ENCODE measurements at places on chromosomes 6 and 20.

DNA sequence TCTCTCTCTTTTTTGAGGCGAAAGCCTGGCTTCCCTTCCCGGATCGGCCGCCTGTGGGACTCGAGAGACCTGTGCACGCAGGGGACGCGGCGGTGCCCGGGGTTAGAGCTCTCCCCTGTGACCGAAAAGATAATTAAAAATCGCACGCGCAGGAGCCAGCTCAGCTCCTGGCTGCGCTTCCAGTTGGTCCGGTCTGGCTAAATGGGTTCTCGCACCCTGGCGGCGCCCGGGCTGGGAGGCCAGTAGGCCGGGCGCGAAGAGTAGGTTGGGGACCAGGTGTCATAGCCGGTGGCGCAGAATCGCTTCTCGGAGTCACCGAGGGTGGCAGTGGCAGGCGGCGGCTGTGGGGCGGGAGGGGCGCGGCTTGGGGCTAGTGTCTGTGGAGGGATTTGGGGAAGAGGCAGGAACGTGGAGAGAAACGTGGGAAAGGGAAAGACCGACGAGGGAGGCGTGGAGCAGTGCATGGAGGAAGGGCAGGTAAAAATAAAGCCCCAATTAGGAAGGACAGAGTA, 41.9 kb upstream of the SUPT3H start:
- peak; percentile 27 for DNase-seq

GRCh38 chr20:64044484-64045247, 4.8 kb downstream of the SOX18 start:
- DNase-seq, result no peak

DNA sequence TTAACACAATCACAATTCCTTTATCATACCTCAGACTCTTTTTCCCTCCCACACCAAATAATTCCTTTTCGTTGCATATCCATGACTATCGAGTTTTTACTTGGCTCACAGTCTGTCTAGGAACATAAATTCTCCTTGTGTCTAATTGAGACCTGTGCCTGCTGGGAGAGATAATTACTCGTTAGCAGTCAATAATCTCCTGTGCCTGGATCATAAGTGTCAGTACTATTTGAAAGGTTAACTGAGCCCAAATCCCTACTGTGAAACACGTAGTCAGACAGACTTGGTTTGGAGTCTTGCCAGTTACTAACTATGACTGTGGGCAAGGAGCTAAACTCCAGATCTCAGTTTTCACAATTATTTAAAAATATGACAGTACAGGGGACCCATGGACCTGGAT, 5.7 kb upstream of the CTNNBL1 start:
- no peak for DNase-seq

- DNase-seq, result no peak
Observed at GRCh38 chr20:2088891-2089290, 12.7 kb upstream of the STK35 start.

DNA sequence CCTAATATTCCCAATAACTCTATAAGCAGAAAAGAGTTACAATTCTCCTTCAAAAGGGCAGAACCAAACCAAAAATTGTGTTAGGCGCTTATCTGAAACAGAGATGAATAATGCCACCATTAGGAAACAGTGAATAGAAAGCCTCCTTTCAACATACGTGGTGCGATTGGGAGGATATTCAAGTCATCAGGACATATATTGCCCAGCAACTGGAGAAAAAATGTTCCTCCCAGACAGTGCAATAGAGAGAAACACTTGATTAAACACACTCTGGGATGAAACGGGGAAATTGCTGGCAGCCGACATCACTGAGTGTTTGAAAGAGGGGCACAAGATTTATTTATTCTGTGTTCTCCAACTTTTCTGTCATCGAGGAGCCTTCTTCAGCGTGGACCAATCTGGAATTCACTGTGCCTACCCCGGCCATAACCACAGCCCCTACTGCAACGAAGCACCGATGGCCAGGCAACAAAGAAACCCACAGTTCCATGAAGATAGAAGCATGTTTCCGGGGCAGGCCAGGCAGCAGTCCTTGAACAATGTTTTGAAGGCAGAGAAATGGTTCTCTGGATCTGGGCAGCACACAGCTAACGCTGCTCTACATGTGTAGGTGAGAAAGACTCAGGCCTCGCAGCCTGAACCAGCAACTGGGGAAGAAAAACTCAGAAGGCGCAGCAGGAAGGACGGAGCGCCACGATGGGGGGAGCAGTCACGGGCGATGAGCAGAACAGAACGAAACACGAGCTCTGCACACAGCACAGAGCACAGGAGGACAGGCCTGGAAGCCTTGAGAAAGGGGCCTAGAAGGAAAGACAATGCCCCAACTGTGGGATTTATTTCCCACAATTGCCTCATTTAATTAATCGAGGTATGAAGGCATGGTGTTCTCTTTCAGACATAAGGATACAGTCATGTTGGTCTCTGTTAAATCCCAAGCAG, 234.2 kb upstream of the FOXQ1 start:
- DNase-seq, result no peak

DNA sequence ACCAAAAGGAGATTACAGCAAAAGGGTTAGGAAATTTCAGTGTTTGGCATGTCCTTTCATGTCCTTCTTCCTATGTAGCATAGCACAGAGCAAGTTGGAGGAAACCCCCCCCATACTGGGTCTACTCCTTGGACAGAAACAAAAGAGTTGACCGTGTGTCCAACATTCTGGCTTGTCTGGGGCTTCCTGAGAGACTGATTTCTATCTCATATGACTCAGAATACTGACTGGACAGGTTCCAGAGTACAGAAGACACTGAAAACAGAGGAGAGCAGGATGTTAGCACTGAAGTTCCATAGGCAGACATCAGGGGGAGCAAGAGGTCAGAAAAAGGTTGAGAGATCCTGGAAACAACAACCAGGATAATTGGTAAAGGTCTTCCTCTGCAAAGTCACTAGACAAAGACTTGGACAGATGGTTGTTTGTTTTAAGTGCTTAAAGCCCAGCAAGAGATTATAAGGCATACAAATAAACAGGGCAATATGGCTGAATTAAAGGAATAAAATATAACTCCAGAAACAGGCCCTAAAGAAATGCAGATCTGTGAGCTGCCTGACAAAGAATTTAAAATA, 48.4 kb downstream of the USP49 start:
- DNase-seq, result peak; percentile 11

DNA sequence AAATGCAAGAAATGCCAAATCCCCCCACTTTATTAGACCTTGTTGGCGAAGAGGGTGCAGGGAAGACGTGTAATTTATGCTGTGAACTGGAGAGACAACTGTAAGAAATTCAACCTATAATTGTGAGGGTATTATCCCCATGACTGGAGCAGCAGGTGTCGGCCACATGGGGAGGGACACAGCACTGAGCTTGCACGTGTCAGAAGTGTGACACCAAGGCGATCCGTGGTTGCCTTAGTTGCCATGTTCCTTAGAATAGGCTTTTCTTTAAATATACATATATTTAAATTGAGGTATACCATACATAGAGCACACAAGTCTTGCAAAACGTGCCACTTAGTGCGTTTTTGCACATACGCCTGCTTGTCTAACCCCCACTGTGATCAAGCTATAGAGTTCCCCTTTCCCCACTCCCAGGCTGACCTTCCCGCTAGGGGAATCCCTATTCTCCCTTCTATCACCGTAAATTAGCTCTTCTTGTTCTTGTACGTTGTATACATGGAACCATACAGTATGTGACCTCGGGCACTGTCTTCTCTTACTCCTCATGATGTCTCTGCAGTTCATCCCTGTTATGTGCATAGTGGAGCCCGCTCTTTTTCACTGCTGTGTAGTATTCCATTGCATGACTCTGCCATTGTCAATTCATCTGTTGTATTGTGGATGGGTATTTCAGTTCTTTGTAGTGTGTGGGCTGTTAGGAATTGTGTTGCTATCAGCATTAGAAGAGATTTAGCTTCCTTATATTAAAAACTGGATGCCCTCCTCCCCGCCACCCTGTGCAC, 81.6 kb upstream of the PMEPA1 start:
- no peak for DNase-seq

GRCh38 chr20:57594092-57594951, 25.9 kb downstream of the ZBP1 start:
- no peak for DNase-seq

- DNase-seq, result no peak
Observed at GRCh38 chr6:139679516-139680179, 305.2 kb upstream of the CITED2 start.

DNA sequence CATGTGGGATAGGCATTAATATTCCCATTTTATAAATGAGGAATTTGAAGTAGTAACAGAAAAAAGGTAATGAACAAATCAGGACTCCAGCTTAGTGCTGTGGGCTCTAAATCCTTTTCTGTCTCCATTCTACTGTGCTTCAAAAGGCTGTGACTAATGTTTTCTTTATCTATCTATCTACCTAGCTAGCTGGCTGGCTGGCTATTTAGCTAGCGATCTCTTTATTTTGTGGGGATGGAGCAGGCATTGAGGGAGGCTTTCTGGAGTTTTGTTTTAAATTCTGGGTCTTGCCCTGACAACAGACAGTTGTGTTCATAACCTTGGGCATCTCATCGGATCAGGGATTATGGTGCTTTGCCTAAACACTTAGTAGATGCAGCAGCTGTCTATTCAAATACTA, 139.2 kb downstream of the SOX4 start:
- no peak for DNase-seq

DNA sequence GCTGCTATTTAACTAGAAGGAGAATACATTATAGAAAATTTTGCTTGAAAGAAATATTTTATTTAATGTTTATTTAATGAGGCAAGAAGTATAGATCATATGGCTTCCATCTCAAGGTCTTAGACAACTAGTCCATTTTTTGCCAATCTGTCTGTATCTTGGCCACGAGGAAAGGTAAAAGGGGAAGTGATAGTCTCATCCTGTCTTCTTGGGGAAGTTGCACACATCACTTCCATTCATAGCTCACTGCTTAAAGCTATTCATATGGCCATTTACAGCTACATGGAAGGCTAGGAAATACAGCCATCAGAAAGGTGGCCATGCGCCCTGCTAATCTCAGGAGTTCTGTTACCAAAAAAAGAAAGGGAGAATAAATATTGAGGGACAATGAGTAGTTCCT, 50.8 kb downstream of the METTL24 start:
- DNase-seq, result no peak

DNA sequence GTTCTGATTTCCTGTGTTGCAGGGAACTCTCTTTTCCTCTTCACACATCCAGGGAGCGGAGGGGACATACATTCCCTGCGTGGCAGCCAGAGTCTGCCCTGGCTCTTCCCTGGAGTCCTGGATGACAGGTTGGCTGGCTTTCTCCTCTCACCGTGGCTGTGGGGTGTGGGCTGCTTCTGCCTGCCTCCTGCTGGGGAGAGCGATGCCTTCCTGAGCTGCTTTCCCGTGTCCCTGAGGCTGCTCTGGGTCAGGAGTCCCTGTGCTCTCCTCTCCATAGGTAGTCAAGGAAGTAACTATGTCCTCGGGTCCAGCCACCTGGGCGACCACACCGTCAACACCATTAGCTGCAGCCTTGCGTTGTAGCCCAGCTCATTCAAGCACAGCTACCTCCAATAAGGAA, 451.7 kb downstream of the QKI start:
- DNase-seq, result no peak

DNA sequence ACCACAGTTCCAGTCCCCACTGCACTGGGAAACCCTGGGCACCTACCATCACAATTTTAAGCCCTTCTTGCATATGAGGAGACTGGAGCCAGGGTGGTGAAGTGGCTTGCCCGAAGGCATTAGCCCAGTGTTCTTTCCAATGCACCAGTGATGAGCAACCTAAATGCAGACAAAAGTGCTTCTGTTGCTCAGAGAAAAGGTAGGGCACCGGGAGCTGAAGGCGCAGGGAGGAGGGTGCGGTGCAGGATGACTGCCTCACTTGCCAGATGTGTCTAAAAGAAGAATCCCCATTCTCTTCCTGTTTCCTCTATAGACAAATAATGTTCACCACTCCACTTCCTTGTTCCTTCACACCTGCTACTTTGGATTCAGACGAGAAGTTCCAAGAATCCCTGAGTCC, 86.5 kb downstream of the QRSL1 start:
- no peak for DNase-seq

DNA sequence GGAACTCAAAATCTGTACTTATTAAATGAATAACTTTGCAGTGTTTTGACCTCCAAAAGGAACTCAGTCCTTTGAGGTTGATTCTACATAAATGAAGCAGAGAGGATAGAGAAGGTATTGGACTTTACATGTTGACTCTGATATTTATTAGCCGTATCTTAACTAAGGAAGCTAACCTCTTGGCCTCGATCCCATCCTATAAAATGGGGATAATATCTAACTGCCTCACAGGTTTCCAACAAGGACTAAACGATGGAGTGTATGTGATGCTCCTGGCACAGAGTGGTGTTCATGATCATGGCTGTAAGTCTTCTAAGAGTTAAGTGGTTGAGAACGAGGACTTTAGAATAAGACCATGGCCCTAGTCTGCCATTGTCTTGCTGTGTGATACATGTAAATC, 24.2 kb upstream of the MAP3K4 start:
- no peak for DNase-seq

Data from effector memory CD4-positive, alpha-beta T cell (primary cell).